Left ventricle myocardium inferior (tissue), 1 donor: ENCODE measurements at places on chromosomes 3 and 15. TPM values are rescaled to one million over a fixed set of nuclear protein-coding genes. Genes with fewer than 3 reads are reported as not detected.
A peak's percentile ranks its signal among the peaks of the same experiment; 100 is the strongest.

SENP5 gene
- total RNA-seq: 16.7 TPM

DPPA2 gene
- not detected for total RNA-seq

PIGZ gene
- total RNA-seq: 3.7 TPM

REC114 gene
- total RNA-seq: 1.4 TPM

ATP13A5 gene
- not detected for total RNA-seq

SYNPR gene
- total RNA-seq: 0.93 TPM

CLDN18 gene
- total RNA-seq: not detected

GXYLT2 gene
- 16.2 TPM for total RNA-seq

ZBTB47 gene
- 118 TPM for total RNA-seq

PPP1R14D gene
- not detected for total RNA-seq

SLC9A9 gene
- 4.9 TPM for total RNA-seq

WDR72 gene
- total RNA-seq: not detected

CCDC54 gene
- not detected for total RNA-seq

NMNAT3 gene
- total RNA-seq: 10.7 TPM

ABHD2 gene
- 68.2 TPM for total RNA-seq

GRCh38 chr15:89122505-89123180 is 34.4 kb downstream of the ABHD2 start:
- DNase-seq: no peak

DNA sequence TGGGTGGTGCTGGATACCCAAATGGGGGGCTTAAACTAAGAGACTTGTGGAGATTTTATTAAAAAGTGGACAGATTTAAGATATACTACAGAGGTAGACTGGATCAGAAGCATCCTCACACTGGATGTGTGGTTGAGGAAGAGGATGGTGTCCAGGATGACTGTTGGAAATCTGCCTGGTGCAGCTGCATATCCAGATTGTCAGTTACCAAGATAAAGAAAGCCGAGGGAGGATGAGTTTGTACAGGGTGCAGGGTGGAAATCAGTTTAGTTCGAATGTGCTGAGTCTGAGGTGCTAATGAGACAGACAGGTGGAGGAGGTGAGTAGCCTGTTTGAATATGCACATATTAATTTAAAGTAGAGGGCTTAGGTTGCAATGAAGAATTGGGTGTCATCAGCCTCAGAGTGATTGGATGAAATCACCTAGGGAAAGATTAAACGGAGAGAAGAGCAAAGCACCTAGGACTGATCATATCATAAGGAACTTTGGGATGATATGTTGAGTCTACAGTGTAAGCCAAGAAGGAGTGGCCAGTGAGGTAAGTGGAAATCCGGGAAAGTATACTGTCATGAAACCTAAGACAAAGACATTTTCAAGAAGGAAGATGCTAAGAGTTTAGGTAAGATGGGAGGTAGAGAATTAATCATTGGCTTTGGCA is 74.1 kb upstream of the GOLGA8B start:
- DNase-seq: no peak

DNA sequence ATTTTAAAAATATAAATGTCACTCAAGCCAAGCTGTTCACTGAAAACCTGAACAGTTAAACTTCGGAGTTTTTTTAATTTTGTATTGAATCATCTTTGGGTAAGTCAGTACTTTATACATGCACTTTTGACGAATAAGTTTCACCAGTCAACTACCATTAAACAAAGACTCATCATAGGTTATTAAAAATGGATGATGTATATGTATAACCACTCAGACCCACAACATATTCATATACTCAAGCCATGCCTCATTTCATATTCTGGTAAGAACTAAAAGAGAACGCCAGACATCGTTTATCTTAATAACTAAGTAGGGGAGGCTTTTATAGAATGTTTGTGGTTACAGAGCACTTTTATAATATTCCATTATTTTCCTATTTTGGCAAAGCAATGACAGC is 18.3 kb downstream of the MSL2 start:
- DNase-seq: no peak

- no peak for DNase-seq
Observed at GRCh38 chr3:34157491-34157890, 359.1 kb downstream of the PDCD6IP start.

DNA sequence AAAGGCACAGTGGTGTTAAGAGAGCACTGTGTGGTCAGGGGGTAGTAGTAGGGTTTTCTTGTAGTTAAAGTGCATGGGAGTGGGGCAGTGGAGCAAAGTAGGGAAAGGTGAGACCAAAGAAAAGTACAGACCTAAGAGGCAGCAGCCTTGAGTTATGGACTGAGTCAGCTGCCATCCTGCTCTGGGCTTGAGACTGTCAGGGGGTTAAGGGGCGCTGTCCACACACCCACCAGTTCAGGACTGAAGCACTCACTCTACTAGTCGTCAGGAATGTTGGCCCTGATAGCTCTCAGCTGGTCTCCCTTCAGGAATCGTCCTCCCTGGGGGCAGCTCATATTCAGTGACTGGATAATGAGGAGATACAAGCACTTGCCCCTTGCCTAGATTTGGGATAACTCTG is 7.9 kb downstream of the CCR4 start:
- no peak for DNase-seq

DNA sequence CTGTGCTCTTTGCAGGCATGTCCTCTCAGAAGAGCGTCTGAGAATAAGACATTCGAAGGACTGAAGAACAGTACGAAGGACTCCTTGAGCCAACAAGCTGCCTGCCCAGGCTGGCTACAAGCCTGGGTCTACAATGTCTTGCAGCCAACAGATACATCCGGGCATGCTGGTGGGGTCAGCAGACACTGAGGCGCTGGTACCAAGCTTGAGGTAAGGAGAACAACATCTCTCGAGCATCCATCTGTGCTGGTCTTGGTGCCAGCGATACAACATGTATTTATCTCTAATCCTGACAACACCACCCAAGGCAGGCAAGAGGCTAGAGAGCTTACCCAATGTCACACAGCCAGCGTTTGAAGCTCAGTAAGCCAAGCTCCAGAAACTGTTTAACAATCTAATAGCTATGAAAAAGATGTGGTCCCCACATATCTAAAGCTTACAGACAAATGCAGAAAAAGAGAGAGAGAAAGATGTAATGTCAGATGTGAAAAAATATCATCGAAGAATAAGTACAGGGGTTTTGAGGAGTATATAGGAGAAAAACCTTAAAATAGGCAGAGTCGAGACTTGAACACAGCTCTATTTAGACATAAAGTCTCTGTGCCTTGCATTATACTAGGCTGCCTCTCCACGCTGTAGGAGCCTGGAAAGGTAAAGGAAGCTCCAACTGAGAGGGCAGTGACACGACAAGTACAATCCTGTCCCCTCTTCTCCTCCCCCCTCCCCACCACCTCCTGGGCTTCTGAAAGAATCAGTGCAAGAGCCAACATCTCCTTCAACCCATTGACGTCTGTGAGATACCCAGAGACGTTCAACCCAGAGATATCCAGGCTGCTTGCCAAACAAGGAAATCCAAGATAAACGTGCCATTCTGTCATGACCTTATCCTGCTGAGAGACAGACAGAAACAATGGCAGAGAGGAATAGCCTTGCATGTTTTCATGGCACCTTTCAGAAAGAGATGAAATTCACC is 39.4 kb downstream of the WWTR1 start:
- peak; percentile 29 for DNase-seq

GRCh38 chr3:148958696-148959095 is 32.6 kb upstream of the GYG1 start:
- DNase-seq: no peak

GRCh38 chr3:13462822-13463221 is 17.3 kb upstream of the HDAC11 start:
- DNase-seq: no peak

- no peak for DNase-seq
Observed at GRCh38 chr3:39637807-39638206, 170.3 kb downstream of the MOBP start.

- no peak for DNase-seq
Observed at GRCh38 chr3:37024820-37025405, 31.6 kb downstream of the MLH1 start.

DNA sequence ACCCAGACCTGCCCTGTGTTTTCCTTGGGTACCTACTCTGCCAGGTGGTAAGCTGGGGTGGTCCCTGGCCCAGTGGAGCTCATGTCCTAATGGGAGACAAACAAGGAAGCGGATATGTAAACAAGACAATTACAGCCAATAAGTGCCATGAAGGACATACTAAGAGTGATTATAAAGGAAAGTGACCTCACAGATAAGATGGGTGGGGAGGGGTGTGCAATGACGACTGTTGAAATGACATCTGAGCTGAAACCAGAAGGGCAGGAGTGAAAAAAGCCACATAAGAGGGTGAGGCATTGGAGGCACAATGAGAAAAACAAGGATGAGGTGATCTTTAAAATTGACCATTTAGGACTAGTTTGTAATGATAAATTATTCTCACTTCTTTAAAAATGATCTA is 336.2 kb upstream of the IL12A start:
- no peak for DNase-seq

GRCh38 chr15:55247311-55247710 is 42.3 kb downstream of the RAB27A start:
- no peak for DNase-seq

DNA sequence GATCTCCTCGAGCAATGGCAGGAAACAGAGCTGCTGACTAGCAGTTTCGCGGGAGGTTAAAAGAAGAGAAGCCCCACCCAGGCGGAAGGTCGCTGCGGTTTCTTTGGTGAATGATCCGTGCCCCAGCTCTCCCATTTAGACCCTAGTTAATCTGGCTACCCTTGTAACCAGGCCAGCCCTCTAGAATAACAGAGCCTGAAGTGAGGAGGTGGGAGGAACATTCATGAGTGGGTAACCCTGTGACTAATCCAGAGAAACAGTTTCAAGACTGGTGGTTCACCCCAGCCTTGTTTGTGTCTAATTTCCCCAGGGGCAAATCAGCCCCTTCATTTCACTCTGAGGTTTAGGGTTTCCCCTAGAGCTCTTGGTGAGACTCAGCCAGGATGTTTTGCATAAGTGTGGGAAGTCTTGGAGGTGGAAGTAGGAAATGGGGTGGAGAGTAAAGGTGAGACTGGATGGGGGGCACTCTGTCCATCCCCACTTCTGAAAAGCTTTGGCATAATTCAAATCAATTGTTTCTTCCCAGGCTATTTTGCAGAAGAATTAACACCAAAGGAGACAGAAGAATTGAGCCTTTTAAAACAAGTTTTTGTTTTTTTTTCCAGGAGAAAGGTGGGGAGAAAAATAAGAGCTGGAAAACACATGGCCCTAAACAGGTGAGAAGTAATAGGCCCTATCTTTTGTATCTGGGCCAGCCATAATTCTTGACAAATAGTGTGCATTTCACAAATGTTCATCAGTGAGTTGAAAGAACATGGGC is 303.1 kb downstream of the RPLP1 start:
- peak; percentile 23 for DNase-seq

DNA sequence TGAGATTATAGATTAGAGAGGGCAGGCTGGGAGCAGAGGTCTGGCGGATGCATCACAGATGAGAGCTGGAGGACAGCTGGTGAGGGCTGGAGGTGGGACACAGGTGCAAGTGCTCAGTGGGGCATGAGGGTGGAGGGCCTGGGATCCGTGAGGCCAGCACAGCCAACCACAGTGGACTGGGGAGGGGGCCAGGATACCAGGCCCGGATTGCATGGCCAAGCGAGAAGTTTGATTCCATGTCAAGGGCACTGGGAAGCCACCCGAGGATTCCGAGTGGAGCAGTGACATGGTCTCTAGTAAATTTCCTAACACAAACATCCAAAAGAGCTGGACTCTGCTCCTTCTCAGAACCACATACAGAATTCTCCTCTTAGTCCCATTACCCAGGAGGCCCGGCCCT is 44.0 kb upstream of the SLC41A3 start:
- peak; percentile 2 for DNase-seq

- DNase-seq: no peak
Observed at GRCh38 chr3:46903341-46904302, 26.1 kb downstream of the PTH1R start.

- no peak for DNase-seq
Observed at GRCh38 chr3:175270866-175271265, 411.7 kb downstream of the NAALADL2 start.

- no peak for DNase-seq
Observed at GRCh38 chr15:57835119-57835518, 128.6 kb downstream of the POLR2M start.

- no peak for DNase-seq
Observed at GRCh38 chr3:145094355-145094941, 1066.5 kb downstream of the PLOD2 start.

DNA sequence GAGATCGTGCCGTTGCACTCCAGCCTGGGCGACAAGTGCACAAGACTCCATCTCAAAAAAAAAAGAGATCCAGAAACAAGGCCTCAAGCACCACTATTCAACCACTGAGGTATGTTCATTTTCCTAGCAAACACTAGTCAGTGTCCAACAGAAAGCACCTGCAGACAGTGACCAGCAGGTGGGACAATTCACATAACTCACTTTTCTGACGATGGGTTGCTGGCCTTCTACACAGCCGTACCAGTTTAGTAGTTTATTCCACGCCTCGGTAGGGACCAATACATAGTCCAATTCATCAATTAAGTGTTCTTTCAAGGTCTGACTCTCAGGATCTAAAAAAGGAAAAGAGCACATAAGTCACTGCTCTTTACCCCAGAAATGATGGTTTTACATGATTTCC is 12.4 kb downstream of the USP4 start:
- no peak for DNase-seq

DNA sequence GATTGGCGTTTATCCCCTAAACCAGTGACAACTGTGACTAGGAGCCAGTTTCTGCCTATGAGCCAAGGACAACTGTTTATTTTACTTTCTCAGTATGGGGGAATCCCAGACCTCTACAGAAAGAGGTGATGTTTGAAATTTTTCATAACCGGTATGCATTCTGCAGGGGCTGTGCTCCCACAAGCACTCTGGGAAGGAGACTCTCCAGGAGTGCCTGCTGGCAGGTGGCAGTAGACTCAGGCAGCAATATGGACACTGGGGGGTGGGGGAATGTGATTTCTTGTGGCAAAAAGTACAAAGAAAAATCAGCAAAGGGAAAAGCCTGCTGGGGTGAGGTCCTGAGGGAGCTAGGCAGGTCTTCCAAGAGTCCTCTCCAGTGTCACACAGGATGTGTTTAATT is 5.9 kb downstream of the TGM4 start:
- no peak for DNase-seq

- DNase-seq: no peak
Observed at GRCh38 chr15:44971036-44971435, 14.5 kb downstream of the TERB2 start.

GRCh38 chr3:83956431-83956830 is 1002.4 kb upstream of the CADM2 start:
- no peak for DNase-seq

DNA sequence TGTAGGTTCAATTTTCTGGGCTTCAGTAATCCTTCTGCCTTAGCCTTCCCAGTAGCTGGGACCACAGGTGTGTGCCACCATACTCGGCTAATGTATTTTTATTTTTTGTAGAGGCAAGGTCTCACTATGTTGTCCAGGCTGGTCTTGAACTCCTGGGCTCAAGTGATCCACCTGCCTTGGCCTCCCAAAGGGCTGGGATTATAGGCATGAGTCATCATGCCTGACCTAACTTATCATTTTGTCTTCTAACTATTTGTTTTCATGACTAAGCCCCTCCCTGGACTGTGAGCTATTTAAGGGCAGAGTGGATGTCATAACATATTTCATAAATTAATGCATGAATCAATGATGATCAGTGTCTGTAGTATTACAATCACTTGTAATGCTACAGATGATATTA is 56.1 kb upstream of the PIAS1 start:
- no peak for DNase-seq

GRCh38 chr15:96790004-96790403 is 459.5 kb downstream of the NR2F2 start:
- no peak for DNase-seq
